ENCODE measurements at places on chromosomes 5 and 9.

GRCh38 chr5:90849939-90850338 lies 291.3 kb downstream of the ADGRV1 start:
- no peak for DNase-seq

GRCh38 chr5:76175051-76175666 lies 92.0 kb downstream of the SV2C start:
- no peak for DNase-seq

DNA sequence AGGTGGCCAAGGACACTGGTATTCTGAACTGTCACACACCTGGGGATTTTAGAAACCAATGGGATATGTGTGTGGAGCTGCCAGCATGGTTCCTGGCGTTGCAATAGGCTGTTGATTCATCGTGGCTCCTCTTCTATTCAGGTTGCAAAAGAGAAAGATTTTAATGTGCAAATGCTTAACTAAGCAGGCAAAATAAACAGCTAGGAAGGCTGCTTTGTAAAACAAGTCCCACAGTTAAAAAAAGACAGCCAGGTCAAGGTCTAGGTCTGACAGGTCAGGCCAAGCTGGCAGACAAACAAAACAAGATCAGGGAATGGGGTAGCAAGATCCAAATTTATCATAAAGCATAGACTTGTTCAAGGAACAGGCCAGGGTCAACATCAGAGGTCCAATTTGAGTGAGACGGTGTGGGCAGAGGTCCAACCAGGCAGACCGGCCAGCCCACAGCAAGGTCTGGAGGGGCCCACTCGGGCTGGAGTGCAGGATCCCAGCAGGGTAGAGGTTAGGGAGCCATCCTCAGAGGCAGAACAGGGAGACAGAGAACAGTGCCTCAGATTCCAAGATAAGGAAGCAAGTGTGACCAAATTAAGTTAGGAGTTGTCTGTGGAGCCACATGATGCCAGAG lies 45.6 kb downstream of the SUB1 start:
- DNase-seq, result no peak

GRCh38 chr9:85215961-85216360 lies 525.8 kb downstream of the AGTPBP1 start:
- DNase-seq, result no peak

DNA sequence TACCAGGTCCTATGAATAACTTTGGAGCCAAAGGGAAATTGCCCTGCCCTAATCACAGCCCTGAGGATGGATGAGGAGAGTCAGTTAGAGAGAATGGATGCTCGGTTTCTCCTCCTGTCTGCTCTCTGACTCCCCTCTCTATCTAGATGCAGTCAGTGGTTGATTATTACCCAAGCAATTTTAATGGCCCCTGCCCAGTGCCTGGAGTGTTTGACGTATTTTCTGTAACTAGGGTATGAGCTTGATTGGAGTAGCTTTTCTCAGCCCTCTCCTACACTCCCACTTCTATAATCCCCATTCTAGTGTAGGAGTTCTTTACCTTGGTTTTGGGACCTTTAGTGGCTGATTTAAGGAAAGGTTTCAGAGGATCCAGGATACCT lies 60.4 kb downstream of the DOCK2 start:
- no peak for DNase-seq

DNA sequence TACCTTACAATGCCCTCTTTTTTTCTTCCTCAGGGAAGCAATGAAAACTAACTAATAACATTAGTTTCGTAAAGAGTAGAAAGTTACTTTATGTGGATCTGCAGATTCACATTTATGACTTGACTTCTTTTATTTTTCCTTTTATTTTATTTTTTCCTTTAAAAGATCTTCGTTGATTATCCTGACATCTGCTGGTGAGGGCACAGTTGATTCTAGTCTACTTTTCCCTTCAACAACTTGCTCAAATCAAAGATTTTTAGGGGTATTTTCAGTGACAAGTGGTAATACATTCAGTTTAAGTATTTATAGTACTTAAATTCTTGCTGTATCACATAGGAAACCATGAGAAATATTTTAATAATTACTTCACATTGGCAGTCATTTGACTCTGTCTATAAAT lies 4.9 kb downstream of the EDIL3 start:
- DNase-seq, result no peak

GRCh38 chr9:83677596-83677995 lies 30.2 kb downstream of the UBQLN1 start:
- DNase-seq, result no peak

DNA sequence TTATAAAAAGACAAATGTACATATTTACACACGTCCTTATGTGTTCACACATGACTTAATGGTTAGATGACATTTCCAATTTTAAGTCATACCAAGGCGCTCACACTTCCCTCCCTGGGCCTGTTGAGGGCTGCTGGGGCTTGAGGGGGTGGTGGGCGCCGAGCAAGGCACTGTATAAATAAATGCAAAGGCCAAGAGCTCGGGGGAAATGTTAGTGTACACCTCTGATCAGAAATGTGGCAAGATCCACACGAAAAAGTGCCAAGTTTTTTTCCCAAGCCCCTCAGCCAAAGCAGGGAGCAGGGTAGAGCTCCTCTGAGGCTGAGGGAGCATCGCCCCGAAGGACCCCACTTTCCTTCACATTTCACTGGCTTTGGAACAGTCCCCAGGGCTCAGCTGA lies 7.5 kb downstream of the IRF1 start:
- no peak for DNase-seq

DNA sequence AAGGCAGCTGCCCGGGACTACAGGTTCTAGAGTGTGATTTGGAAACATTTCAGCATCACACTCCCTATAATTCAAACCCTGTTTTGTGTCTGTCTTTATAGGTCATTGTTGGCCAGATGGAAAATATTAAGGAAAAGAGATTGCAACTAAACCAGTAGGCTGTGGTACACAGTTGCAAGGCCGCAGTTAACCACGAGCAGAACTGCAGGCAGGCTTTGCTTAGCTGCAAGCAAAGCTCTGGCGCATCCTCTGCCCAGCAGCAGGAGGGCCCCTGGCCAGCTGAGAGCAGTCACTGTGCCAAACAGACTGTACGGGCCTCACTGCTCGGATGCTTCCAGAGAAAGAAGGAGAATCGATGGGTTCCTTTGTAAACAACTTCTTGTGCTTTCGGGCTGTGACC lies 204.5 kb downstream of the DENND1A start:
- DNase-seq, result no peak

- DNase-seq, result no peak
Measured at GRCh38 chr9:94869415-94869843, 142.9 kb downstream of the AOPEP start.

DNA sequence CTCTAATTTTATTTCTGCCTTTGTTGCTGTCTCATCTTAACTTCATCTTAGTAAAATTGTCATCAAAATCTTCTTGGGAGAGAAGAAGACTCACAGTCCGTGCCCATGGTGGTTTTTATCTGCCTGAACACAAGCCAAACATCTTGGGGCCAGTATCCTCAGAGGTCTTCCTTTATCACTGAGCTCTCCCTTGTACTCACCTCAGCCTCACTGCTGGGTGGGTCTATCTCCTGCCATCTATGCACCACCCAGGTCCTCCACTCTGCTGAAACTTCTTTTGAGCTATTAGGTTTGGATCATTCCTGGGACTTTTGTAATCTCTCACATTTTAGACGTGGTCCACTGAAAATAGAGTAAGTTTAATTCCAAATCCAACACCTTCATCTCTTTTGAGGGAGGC lies 116.3 kb upstream of the EPB41L4A start:
- DNase-seq, result no peak

DNA sequence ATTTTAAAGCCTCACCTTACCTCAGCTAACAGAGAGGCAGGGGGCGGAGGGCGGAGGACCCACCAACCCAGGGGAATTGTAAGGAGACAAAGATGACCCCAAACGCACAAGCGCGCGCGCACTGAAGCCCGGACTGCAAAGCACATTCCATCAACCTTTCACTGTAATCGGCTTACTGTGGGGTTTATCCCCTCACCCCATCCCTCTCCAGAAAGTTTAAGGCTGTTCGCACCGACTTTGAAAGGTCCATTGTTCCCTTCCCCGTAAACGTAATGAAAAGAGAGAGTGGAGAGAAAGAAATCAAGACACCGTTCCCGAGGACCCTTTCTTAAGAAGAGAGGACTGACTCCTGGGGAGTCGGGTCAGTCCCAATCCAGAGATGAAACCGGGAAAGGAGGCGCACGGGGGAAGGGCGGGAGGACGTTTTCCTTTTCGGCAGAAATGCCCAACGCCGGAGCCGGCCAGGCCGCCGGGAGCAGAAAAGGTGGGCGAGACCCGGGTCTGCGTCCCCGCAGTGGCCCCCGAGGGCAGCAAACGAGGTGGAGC lies 464 bp downstream of the CEMIP2 start:
- DNase-seq, result no peak

DNA sequence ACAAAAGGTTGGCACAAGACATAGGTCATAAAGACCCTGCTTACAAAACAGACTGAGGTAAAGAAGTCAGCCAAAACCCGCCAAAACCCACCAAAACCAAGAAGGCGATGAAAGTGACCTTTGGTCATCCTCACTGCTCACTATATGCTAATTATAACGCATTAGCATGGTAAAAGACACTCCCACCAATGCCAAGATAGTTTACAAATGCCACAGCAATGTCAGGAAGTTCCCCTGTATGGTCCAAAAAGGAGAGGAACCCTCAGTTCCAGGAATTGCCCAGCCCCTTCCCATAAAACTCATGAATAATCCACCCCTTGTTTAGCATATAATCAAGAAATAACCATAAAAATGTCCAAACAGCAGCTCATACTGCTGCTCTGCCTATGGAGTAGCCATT lies 27.7 kb downstream of the MLLT3 start:
- no peak for DNase-seq

- no peak for DNase-seq
Measured at GRCh38 chr5:37037840-37038239, 161.3 kb downstream of the NIPBL start.

GRCh38 chr5:56986626-56986947 lies 34.7 kb upstream of the MIER3 start:
- DNase-seq, result no peak

DNA sequence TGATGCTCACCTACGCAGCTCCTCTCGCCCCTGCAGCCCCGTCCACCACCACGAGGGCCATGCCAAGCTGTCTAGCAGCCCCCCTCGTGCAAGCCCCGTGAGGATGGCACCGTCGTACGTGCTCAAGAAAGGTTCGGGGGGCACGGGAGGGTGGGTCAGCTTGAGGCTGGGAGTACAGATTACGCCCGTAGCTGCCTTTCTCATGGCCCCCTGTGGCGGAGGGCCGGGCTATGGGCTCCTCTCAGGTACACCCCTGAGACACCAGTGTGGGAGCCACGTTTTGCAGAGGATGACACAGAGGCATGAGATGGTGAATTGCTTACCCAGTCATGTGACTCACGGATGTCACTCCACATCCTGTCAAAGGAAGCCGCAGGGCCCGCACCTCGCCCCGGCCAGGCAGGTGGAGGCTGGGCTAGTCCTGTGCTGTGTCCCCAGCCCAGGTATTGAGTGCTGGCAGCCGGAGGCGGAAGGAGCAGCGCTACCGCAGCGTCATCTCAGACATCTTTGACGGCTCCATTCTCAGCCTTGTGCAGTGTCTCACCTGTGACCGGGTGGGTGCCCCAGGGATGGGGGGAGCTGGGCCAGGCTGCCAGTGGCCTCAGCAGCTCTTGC lies 33.7 kb downstream of the USP20 start:
- DNase-seq, result no peak
